NCI-H510A treated with DMSO at 0.1 percent for 48 hours (cell line): ENCODE measurements at places on chromosomes 16 and 17.

- DNase-seq, result peak; percentile 9
Observed at GRCh38 chr17:41301204-41301790, 1.4 kb downstream of the KRTAP29-1 start.

DNA sequence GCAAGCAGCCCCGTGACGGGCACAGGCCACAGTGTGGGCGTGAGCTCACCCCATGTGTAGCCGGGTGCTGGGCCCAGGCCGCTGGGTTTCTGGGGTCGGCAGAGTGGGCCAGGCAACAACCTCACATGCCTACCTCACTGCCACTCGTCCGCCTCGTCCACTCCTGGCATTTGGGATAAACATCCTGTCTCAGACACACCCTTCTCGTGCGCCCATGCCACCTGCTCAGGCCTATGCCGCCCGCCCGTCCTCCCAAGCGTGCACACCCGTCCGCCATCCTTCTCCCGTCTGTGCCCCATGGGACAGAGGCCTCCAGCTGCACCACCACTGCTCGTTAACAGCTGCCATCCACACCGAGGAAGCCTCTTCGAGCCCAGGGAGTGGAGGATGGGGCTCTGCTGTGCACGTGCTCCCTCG is 64.3 kb downstream of the KLHDC4 start:
- DNase-seq, result no peak

DNA sequence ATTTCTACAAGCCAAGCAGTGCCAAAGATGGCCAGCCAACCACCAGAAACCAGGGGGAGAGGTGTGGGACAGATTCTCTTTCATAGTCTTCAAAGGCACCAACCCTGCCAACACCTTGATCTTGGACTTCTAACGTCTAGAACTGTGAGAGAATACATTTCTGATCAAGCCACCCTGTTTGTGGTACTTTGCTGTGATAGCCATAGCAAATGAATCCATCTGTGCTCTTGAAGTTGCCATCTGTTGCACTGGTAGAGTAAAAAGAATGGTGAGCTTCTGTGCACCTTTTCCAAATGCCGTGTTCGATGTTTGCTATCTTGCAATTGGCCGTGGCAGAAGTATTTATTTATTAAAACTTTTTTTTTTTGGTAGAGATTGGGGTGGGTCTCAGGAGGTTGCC is 16.7 kb upstream of the ADGRG1 start:
- no peak for DNase-seq

GRCh38 chr16:54402270-54402669 is 115.7 kb upstream of the IRX3 start:
- no peak for DNase-seq

DNA sequence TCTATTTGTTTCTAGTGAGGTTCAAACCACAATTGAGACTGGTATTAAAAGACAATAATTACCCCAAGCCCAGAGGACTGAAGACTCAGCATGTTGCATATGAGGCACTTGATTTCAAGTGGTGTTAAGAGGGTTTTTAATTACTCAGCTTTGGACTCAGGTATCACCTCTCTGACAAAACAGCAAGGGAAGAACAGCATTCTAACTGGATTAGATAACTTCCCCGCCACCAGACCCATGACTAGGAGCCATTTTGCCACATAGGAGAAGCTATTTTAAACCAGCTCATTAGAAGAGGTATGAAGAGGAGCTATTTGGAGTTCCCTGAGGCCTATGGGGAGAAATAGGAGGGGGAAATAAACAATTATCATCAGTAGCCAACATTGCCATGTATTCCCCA is 226.1 kb upstream of the TOX3 start:
- peak; percentile 92 for DNase-seq

DNA sequence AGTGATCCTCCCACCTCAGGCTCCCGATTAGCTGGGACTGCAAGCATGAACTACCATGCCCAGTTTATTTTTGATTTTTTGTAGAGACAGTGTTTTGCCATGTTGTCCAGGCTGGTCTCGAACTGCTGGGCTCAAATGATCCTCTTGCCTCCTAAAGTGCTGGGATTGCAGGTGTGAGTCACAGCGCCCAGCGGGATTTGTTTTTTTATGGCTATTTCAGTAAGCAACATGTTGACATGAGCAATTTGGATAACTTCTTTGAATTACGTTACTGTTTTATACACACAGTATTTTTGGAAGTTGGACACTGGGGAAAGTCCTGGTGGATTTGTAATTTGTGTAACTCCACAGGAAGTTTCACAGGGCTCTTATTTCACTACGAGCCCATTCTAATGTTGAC is 18.5 kb upstream of the RHOT1 start:
- no peak for DNase-seq

DNA sequence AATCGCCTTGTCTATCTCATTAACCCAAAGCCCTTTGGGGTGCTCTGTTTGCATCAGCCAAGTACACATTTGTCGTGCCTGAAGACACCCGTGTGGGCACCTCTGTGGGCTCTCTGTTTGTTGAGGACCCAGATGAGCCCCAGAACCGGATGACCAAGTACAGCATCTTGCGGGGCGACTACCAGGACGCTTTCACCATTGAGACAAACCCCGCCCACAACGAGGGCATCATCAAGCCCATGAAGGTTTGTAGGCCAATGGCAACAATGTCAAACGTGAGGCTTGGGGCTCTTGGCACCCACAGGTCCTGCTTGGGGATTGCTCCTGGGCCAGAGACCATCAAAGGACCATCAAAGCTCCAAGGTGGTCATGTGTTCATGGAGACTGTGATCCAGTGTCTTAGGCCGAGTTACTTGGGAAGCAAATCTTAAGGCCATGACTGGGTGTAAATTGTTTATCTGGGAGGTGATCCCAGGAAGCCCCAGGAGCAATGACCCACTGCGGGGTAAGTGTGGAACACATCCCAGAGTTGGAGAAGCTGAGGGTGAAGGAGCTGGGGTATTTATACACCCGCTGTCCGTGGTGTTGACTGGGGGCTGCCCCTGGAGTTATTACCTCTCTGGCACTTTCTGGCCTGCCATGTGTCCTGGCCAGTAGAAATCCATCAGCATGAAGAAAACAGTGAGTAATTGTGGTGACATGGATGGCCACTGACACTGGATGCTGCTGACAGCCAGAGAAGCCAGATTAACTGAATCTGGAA is 24.0 kb downstream of the CDH5 start:
- no peak for DNase-seq

- DNase-seq, result no peak
Observed at GRCh38 chr16:81710596-81710995, 68.5 kb upstream of the PLCG2 start.

DNA sequence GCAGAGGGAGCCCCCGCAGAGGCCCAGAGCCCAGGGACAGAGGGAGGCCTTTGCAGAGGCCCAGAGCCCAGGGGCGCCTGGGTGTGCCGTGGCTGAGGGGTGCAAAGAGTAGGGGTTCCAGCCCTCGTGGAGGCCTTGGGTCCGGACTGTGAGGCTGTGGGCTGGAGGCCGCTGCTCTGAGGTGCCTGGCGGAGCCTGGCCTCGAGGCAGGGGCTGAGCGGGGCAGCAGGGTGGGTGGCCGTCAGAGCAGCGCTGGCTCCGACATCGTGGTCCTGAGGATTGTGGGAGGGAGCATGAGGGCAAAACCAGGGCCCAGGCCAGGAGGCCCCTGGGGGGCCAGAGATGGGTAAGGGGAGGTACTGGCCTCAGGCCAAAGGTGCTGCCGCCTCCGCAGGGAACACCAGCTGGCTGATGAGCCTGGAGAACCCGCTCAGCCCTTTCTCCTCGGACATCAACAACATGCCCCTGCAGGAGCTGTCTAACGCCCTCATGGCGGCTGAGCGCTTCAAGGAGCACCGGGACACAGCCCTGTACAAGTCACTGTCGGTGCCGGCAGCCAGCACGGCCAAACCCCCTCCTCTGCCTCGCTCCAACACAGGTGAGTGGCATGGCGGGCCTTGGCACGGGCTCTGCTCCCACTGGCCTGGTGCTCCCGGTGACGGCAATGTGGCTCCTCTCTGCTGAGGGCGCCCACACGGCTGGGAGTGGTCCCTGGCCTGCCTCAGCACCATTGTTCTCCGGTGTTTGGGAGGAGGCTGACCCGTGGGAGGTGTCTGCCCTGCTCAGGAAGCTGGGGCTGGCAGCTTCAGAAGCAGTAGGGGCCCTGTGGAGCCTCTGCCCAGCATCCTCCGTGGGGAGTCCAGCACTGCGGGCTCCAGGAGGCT is 33.7 kb downstream of the TSC2 start:
- DNase-seq, result peak; percentile 4

GRCh38 chr17:82655523-82655922 is 7.3 kb upstream of the WDR45B start:
- no peak for DNase-seq

DNA sequence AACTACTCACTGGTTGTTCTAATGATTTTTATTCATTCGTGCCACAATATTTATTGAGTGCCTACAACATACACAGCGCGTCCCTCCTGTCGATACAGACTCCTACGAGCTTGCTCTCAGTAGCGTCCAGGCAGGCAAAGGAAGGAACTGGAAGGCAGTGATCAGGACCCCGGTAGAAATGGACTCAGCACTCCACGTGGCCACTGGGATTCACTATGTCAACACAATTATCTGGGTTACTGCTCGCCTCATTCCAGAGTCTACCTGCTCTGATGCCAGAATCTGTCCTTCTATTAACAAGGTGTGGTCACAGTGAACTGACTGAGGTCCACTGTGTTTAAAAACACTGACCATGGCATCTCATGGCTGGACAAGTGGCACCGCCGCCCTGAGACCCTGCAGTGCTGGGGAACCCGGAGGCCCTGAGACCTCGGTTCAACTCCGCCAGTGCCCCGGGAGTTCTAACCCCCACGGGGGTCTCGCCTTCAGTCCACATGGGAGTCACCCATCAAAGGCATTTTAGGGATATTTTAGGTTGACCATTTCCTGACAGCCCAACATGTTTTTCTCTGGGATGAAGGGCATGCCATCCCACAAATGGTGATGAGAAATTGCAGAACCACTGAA is 71.4 kb downstream of the ZFHX3 start:
- no peak for DNase-seq

GRCh38 chr17:50952013-50952412 is 85.9 kb upstream of the TOB1 start:
- DNase-seq, result peak; percentile 77

DNA sequence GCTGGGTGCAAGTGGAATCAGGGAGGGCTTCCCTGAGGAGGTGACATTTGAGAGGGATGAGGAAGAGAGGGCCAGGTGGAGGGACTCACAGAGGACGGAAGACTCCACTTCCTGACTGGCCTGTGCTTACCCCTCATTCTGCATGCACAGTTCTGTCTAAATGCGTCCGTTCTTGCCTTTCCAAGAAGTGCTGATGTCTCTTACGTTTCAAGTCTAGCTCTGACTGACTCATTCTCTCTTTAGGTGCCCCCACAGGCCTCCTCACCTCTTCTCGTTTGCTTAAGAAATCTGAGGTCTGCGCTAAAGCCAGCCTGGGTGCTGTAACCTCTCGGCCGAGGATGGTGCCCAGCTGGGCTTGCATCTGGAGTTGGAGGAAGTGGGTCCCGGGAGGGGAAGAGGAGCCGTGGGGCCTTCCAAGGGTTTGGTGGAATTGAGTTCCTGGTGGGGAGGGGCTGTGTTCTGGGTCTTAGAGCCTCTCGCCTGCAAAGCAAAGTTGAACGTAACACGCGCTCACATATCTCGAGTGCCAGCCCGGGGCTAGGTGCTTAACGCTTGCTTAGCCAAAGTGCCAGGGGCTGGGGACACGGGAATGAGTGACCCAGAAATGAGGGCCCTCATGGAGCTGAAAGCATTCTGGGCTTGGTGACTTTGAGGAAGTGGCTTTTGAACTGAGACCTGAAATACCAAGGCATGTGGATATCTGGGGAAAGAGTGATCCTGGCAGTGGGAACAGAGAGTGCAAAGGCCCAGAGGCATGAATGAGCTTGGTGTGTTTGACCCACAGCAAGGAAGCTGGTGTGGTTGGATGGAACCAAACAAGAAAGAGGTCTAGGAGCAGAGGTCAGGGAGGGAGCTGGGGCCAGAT is 4.8 kb downstream of the IL4R start:
- no peak for DNase-seq

DNA sequence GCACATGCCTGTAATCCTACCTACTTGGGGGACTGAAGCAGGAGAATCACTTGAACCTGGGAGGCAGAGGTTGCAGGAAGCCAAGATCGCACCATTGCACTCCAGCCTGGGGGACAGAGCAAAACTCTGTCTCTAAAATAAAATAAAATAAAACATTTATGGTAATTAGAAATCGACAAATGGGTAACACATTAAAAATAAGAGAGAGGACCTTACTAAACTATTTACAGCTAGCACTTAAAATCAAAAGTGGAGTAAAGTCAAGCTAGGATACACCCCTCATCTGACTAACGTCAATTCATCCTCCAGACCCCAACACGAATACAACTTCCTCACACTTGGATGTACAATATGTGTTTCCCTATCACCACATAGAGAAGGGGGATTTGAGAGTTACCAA is 27.8 kb upstream of the RHOT1 start:
- no peak for DNase-seq

DNA sequence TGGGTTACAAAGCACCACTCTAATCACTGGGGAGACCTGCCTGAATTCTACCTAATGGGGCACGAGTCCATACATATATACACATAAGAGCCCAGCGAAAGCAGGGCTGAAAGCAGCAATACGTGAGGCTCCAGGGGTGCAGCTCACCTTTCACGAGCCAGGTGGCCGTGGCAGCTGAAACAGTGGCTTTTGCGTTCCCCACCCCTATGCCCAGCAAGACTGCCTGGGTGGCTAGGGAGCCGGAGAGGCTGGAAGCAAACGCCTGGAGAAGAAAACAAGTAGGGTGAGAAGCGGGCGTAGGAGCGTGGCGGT is 618 bp downstream of the RUSF1 start:
- no peak for DNase-seq

DNA sequence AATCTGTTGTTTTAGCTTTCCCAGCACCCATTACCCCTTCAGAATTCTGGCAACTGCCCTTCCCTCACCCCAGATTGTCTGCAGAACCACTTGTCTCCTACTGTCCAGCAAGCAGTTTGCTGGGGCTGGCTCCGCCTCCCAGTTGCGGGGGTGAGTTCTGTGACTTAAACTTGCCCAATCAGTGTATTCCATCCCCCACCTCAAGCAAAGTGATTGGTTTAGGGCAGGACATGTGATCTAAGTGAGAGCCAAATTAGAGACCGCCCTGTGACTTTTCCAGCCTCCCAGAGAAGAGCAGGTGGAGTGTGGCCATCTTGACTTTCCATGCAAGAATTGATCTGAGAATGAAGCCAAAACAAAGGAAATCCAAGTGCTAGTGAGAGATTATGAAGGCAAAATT is 22.7 kb upstream of the SRCIN1 start:
- DNase-seq, result no peak

- DNase-seq, result no peak
Observed at GRCh38 chr16:898761-899682, 71.8 kb downstream of the LMF1 start.
